ENCODE measurements at places on chromosomes 3 and 15.

- DNase-seq, result no peak
Measured at GRCh38 chr3:62143843-62144450, 229.4 kb downstream of the FEZF2 start.

GRCh38 chr15:73983211-73983727 is 8.8 kb downstream of the STOML1 start:
- DNase-seq, result no peak

- no peak for DNase-seq
Measured at GRCh38 chr15:100879061-100879463, 569 bp upstream of the ALDH1A3 start.

DNA sequence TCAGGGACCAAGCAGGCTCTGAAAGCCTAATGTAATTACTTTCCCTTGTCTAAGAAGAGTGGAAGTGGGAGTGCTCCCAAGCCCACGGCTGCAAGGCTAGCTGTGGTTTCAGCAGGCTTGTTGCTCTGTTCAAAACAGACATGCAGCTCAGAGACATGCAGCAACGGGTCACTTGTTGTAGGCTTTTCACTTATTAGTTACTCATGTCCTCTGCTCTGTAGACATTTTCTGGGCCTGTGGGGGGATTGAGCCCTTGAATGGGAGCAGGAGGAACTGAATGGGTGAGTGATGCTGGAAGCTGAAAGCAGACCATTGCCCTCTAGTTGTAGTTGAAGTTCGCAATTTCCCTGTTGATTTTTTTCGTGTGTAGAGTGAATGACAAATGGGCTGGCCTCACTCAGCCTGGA is 261.9 kb upstream of the NR2E3 start:
- no peak for DNase-seq
